Cardiac septum (tissue), 1 donor: ENCODE measurements at places on chromosomes 4 and X. TPM values are rescaled to one million over a fixed set of nuclear protein-coding genes. Genes with fewer than 3 reads are reported as not detected.

The CYSLTR1 gene
- 1.8 TPM for total RNA-seq

The DIAPH2 gene
- 13.5 TPM for total RNA-seq

The TMEM31 gene
- total RNA-seq, result not detected

The MAGEE2 gene
- total RNA-seq, result not detected

The SPANXN3 gene
- total RNA-seq, result not detected

The DMRTC1B gene
- not detected for total RNA-seq

The ZNF674 gene
- 2.0 TPM for total RNA-seq

The ADGRA3 gene
- 23.3 TPM for total RNA-seq

The ZNF141 gene
- total RNA-seq, result 8.5 TPM

The MBNL3 gene
- total RNA-seq, result 10.0 TPM

The NHS gene
- total RNA-seq, result 2.6 TPM

The TMPRSS11B gene
- total RNA-seq, result not detected

The NPFFR2 gene
- total RNA-seq, result not detected

The ZNF595 gene
- 5.3 TPM for total RNA-seq

The GSX2 gene
- not detected for total RNA-seq
